HL-60 (cell line): ENCODE measurements at places on chromosomes 13 and 19.

DNA sequence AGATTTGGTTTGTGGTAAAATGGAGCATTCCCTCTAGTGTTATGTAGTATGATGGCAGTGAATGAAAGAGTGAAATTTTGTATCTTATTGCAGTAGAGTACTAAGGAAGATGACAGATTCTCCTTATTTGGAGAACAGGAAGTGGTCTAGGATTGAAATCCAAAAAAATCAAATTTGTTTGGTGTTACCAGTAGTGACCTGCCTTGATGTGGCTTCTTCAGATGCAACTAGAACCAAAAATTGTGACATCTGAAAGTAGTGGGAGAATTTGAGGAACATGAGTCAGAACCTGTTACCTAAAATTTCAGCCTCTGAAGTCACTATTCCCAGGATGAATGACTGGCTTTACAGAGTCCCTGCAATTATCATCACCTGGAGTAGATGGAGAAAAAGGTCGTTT is 165.9 kb downstream of the KLF5 start:
- DNase-seq, result peak; percentile 62

GRCh38 chr13:75764251-75764925 is 128.3 kb downstream of the LMO7 start:
- DNase-seq, result no peak

GRCh38 chr13:84352946-84353345 is 470.7 kb upstream of the SLITRK1 start:
- no peak for DNase-seq

DNA sequence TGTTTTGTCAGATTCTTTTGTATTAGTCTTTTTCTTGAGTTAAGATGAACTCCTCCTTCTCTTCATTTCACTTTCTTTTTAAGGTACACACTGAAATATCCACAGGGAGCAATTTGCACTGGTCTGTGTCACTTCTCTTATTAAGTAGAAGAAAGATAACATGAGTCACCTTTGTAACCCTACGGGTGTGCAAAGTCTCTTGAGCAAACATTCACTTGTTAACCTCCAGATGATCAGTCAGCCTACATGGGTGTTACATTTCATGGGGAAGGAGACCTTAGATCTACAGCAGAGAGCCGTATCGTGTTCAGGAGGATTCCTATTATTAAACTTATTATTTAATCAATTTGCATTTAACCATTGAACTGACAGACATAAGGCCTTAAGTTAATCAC is 5.1 kb downstream of the ZNF507 start:
- no peak for DNase-seq

DNA sequence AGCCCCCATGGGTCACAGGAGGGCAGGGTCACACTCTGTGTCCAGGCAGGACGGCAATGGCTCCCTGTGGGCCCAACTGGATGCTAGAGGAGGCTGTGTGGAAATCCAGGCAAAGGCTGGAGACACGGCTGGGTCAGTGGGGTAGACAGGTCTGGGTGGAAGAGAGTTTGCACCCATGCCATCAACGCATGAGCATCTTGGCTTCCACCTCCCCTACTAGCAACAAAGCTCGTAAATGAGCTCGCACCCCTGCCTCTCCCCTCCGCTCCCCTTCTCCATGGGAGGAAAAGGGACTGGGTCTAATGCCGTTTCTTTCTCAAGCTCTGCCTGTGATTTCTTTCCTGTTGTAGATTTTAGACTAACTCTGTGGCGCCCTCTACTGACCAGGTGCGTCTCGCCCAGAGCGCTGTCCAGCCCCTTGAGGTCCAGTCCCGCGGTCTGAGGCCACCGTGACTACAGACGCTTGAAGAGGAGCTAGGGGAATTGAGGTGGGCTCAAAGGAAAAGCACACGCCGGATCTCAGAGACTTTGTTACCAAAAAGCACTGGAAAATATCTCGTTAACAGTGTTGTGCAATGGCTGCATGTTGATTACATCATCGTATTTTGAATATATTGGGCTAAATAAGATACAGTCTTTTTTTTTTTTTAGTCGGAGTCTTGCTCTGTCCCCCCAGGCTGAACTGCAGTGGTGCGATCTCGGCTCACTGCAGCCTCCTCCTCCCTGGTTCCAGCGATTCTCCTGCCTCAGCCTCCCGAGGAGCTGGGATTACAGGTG is 50.7 kb upstream of the USP29 start:
- no peak for DNase-seq
